ENCODE measurements at places on chromosomes 7 and 10. TPM values are rescaled to one million over a fixed set of nuclear protein-coding genes. Genes with fewer than 3 reads are reported as not detected.
A peak's percentile ranks its signal among the peaks of the same experiment; 100 is the strongest.

Gene FGF8
- not detected for total RNA-seq

Gene TFPI2
- total RNA-seq: 5.9 TPM

GRCh38 chr7:63900394-63901203 lies 98.0 kb upstream of the ZNF722 start:
- peak overlapping the region; percentile 62 for H3K27ac ChIP-seq
- no peaks in the 10 kb centered on the region for H3K4me1 ChIP-seq
- H3K36me3 ChIP-seq: no peaks in the 10 kb centered on the region
- peak; percentile 75 for DNase-seq

- no peak overlapping the region for H3K27ac ChIP-seq
- H3K4me3 ChIP-seq: no peak overlapping the region
- no peaks in the 10 kb centered on the region for H3K4me1 ChIP-seq
- H3K27me3 ChIP-seq: no peaks in the 10 kb centered on the region
- no peaks in the 10 kb centered on the region for H3K36me3 ChIP-seq
Measured at GRCh38 chr10:68106656-68107055, 2.6 kb upstream of the MYPN start.

GRCh38 chr7:27140126-27140857 lies 3.2 kb downstream of the HOXA5 start:
- no peak overlapping the region for H3K4me3 ChIP-seq
- H3K36me3 ChIP-seq: no peaks in the 10 kb centered on the region
- no peaks in the 10 kb centered on the region for H3K4me1 ChIP-seq
- H3K27me3 ChIP-seq: peaks cover 71% of the 10 kb centered on the region
- H3K27ac ChIP-seq: no peak overlapping the region
- DNase-seq: no peak

GRCh38 chr7:3032256-3032655 lies 11.4 kb downstream of the CARD11 start:
- no peak overlapping the region for H3K27ac ChIP-seq
- H3K4me1 ChIP-seq: no peaks in the 10 kb centered on the region
- no peaks in the 10 kb centered on the region for H3K27me3 ChIP-seq
- no peak for DNase-seq
- H3K4me3 ChIP-seq: no peak overlapping the region

GRCh38 chr10:102669206-102670064 lies 25.2 kb downstream of the TRIM8 start:
- peak; percentile 76 for DNase-seq
- no peaks in the 10 kb centered on the region for H3K36me3 ChIP-seq
- H3K4me3 ChIP-seq: no peak overlapping the region
- peak overlapping the region; percentile 78 for H3K27ac ChIP-seq

Data from right atrium auricular region (tissue), 2 donors.